Kidney glomerular epithelial cell (primary cell): ENCODE measurements at places on chromosomes 5 and 9.

- no peak for DNase-seq
Observed at GRCh38 chr9:93825348-93826115, 129.6 kb downstream of the BARX1 start.

DNA sequence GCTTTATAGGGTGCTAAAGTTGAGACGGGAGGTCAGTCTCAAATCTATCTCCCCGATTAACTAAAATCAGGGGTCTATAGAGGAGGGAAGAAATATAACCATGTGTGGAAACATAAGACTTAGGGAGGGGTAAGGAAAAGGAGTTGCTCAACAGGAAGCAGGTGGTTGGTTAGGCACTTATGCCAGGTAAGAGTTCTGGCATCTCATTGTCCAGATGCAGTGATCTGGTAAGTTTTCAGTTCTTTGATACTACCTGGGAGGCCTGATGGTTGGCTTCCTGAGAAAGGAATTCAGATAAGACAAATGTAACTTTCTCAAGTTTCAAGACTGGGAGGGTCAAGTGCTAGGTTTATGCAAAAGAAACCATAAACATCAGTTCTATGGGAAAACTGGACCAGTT, 47.7 kb downstream of the CERT1 start:
- peak; percentile 53 for DNase-seq

- DNase-seq, result no peak
Observed at GRCh38 chr5:131419877-131420276, 156.0 kb downstream of the CDC42SE2 start.

GRCh38 chr5:61735995-61736394, 403.9 kb downstream of the ZSWIM6 start:
- DNase-seq, result peak; percentile 26

GRCh38 chr9:124419832-124420489, 4.7 kb upstream of the PSMB7 start:
- no peak for DNase-seq
